ENCODE measurements at places on chromosomes 6 and 20. TPM values are rescaled to one million over a fixed set of nuclear protein-coding genes. Genes with fewer than 3 reads are reported as not detected.

- DNase-seq: no peak
Measured at GRCh38 chr6:68779366-68779765, 144.3 kb downstream of the ADGRB3 start.

DNA sequence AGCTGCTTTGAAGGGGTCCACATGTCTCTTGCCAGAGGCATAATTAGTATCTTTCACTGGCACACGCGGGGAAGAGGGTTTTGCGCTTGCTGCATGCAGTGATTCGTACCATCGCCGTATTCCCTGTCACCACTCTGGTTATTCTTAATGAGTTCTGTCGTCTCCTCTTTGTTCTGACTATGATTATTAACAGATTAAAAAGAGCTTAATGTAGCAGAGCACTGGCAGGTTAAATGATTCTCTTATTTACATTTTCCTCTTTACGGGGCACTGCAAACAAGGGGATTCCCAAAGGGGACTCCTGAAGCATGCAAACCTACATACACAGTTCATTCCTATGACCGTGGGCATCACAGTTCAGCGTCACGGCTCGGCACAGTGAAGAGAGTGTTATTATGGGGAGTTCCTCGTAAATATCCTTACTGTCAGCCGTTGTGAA is 204.8 kb downstream of the DTNBP1 start:
- no peak for DNase-seq

- DNase-seq: no peak
Measured at GRCh38 chr20:17507032-17507431, 24.1 kb downstream of the BFSP1 start.

- DNase-seq: no peak
Measured at GRCh38 chr6:95785785-95786184, 208.4 kb downstream of the MANEA start.

DNA sequence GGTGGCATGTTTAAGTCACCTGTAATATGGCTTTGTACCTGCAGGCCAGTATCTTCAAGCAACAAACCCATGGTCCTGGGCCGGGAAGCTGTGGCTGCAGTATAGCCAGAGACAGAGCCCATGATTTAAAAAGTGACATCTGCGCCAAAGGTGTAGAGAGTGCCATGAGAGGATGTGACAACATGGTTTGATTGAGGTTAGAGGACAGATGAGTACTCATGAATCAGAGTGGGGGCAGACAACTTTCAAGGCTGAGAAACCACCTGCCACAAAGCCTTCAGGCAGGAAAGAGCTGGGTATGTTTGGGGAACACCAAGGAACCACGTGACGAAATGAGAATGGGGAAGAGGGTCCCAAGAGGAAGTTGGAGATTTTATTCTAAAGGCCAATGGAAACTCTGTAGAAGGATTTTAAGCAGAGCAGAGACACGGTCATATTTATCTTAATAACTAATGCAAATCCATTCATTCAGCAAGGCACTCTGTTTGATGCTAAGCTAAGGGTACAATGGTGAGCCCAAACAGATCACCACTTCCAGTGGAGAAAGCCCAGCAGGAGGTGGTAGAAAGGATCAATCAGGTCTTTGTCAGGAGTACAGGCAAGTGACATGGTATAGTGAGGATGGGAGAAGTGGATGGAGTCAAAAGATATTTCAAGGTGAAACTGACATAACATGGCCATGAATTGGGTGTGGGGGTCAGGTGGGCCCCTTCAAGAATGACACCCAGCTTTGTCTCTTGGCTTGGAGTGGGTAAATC is 3.4 kb upstream of the MICAL1 start:
- no peak for DNase-seq

DNA sequence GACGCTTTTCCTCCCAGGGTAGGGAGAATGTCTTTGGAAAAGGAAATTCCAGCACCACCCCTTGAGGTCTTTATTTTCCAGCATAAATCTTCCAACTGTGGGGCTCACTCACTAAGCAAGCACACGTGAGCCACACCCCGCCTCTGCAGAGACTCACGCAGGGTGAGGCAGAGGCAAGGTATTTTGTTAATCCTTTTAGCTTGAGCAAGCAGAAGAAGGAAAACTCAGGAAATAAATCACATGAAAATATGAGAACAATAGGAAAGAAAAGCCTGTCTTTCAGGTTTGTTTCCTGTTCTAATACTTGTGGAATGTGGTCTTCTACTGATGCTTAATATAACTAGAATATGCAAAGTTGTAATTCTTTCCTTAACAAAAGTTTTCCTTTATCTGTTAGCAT is 4.1 kb upstream of the PHACTR2 start:
- DNase-seq: no peak

The CRISP2 gene
- total RNA-seq: not detected

The LY86 gene
- 5.4 TPM for total RNA-seq

The SFTA2 gene
- not detected for total RNA-seq

The C20orf204 gene
- 0.74 TPM for total RNA-seq

The SMLR1 gene
- not detected for total RNA-seq
